ENCODE measurements at places on chromosomes 4 and X.

GRCh38 chr4:81527115-81527514, 55.4 kb upstream of the RASGEF1B start:
- no peak for DNase-seq

- peak; percentile 87 for DNase-seq
Measured at GRCh38 chr4:107913283-107913899, 18.0 kb upstream of the CYP2U1 start.

DNA sequence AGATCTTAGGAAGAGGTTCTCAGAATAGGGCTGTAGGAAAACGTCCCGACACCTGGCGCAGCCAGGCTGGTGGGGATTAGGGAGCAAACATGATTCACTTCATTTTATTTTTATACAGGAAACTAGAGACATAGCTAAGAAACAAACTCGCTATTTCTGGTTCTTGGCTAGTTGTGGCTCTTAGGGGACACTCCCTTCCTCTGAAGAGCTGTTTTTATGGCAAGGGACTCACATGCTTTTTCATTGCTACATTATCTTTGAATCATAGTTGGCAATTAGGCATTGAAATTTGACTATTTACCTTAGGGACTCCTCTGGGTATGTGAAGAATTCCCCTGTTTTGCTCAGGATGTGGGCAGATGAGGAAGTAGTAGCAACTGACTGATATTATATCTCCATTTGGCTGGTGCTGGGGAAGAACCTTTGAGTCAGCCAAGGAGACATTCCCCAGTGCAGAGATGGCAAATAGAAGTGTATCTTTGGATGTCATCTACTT, 174.5 kb downstream of the SMIM20 start:
- peak; percentile 41 for DNase-seq

DNA sequence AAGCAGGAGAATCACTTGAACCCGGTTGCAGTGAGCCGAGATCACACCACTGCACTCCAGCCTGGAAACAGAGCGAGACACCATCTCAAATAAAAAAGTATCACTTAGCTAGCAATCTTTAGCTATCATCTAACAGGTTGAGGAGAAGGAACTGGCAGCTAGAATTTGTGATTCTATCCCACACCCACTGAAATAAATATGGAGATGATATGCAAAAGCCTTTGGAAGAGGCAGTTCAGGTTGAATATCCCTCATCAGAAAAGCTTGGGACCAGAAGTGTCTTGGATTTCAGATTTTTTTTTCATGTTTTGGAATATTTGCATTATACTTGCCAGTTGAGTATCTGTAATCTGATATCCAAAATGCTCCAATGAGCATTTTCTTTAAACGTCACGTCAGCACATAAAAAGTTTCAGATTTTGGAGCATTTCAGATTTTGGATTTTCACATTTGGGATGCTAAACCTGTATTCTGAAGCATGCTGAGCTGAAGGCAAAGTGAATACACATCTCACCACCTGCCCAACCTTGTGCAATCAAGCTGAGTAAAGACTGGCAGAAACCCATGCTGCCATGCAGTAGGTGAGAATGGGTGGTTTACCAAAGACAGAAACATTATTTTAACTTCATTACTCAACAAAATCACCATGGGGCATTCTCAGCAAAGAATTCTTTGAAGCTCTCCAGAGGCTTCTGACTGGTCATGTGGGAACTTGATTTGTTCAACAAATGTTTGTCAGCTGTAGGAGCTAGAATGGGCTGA, 159.3 kb downstream of the SH3KBP1 start:
- no peak for DNase-seq

DNA sequence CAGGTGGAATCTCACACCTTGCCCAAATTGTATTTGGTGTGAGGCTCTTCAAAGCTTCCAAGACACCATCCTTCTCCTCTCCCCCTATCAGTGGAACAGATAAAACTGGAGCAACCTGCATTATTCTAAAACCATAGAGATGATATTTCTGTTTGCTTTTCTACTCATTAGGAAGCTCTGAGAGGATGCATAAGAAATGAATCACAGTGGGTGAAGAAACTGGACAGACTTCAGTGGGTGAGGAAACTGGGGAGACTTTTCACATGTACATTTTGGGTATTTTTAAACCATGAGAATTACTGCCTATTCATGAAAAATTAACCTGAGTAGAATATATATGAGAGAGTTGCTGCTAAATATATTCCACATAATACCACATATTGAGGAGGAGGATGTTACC, 16.4 kb downstream of the HAND2 start:
- no peak for DNase-seq

DNA sequence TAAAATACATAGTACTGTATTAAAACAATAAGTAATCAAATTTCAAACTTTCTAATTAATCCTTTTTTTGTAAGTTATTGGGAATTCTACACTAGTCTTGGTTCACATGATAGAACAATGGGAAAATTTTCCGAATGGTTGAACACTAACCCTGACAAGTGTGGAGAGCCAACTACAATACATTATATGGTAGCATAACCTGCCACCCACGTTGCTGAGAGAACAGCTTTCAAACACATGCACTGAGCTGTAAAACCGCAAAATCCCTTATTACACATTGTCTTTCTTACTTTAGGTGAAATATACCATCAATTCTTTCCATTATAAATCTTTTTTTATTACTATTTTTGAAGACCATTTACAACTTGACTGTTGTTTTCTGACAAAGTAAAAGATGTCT, 54.7 kb downstream of the ANAPC10 start:
- no peak for DNase-seq

- peak; percentile 56 for DNase-seq
Measured at GRCh38 chr4:123893011-123893981, 496.7 kb downstream of the SPRY1 start.

DNA sequence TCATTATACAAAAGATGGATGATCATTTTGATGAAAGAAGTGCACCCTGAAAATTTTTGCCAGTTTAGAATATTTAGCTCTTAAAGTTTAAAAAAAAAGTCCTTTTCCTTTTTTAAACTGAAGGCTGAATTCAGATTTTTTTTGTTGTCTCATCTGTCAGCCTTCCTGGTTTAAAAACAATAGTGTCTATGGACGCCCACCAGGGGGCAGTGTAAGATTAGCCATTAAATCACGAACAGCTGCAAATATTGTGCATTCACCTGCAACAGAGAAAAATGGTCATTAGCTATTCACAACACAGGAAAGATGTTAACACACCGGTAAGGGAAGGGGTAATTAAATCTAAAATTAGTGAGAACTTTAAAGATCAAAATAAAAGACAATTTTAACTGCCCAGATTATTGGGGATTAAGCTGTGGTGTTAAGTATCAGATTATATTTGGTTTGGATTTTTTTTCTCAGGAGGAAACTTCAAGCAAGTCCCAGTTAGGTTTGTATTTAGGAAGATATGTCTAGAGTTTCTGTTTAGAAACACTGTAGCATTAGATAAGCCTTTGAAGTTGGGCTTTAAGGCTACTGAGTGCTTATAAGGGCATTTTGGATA, 4.4 kb upstream of the CXorf38 start:
- DNase-seq, result peak; percentile 79

- no peak for DNase-seq
Measured at GRCh38 chr4:89305028-89305427, 2.6 kb downstream of the GPRIN3 start.

DNA sequence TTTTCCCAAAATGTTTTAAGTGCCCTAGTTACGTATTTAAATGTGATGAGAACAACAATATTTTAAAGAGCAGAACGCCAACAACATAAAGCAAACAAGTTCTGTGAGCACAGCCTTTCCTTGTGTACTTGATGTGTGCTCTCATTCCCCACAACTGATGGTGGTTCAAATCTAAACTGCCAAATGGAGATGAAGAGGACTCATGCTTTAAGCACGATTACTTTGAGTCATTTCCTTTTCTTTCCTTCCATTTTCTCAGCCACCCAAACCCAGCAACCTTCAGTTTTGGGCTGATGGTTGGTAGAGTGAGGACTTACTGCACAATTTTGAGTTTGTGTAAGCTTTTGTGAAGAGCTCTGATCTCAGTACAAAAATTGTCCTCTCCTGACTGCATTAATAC, 1.7 kb downstream of the NSD2 start:
- peak; percentile 58 for DNase-seq

DNA sequence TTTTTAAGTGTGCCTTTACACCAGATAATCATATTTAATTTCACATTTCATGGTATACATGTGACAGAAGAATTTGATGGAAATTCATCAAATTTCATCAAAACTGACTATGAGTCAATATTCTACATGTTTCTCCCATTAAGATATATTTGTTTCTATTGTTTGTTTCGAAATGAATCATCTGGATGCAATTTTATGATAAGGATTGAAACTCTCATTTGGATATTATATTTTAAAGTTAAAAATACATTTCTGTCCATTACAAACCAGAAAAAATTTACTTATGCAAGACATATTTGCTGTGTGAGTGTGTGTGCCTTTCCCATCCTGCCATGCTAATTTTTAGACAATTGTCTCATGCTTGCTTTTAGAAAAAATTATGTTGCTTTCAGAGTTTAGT, 52.2 kb downstream of the SULT1B1 start:
- DNase-seq, result no peak

- no peak for DNase-seq
Measured at GRCh38 chr4:68388347-68388865, 38.5 kb upstream of the YTHDC1 start.

Data from hematopoietic multipotent progenitor cell treated with erythropoietin and hydrocortisone succinate and interleukin-3 and kit ligand, for 4 days (in vitro differentiated cells).